Astrocyte (in vitro differentiated cells and primary cell): ENCODE measurements at places on chromosomes 2 and 18. TPM values are rescaled to one million over a fixed set of nuclear protein-coding genes. Genes with fewer than 3 reads are reported as not detected.

Gene CIB4
- not detected in 2 replicates for total RNA-seq

DNA sequence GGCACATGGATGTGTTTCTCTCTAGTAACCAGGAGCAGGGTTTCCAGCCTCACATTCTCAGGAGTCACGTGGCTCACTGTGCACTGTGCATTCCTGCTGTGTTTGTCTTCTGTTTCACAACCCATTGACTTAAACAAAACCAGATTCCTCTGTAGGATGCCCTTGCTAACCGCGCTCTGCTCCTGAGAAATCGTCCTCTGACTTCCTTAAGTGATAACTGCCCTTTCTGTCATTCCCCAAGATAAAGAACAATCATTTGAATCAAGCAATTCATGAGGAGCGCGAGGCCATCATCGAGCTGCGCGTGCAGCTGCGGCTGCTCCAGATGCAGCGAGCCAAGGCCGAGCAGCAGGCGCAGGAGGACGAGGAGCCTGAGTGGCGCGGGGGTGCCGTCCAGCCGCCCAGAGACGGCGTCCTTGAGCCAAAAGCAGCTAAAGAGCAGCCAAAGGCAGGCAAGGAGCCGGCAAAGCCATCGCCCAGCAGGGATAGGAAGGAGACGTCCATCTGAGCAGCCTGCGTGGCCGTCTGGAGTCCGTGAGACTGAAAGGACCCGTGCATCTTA is 60.2 kb downstream of the RALBP1 start:
- H3K4me3 ChIP-seq: peak overlapping the region; percentile 0
- H3K27me3 ChIP-seq: no peaks in the 10 kb centered on the region
- peak overlapping the region; percentile 23 for H3K27ac ChIP-seq

DNA sequence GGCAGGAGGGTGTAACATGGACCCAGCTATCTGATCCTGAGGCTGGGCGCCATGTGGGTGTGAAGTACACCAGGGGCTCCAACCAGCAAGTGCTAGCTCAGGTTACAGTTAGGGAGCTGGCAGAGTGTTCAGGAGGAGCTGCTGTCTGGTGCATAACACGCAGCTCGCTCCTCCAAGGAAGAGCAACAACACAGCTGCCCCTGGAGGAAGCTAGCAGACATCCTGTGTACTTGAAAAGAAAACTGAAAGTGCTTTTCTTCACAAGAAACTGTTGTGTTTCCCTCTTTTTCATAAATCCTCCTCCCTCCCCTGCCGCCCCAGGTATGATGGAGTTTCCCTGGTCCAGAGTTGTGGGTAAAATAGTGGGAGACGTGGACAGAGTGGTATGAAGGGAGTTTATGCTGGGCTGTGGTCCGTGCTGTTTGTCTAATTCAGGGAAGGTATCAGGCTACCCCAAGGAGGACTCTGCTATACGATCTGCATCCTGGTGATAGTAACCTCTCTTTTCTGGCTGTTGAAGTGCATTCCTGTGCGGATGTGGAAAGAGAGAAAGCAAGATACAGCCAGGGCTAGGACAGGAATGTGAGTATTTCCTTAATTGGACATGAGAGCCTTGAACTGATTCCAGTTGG is 6.1 kb upstream of the LBH start:
- H3K4me1 ChIP-seq: peaks cover 23% of the 10 kb centered on the region
- no peaks in the 10 kb centered on the region for H3K36me3 ChIP-seq
- peak overlapping the region; percentile 48 for H3K4me3 ChIP-seq
- peak overlapping the region; percentile 75 for H3K27ac ChIP-seq
- peak; percentile 86 for DNase-seq

DNA sequence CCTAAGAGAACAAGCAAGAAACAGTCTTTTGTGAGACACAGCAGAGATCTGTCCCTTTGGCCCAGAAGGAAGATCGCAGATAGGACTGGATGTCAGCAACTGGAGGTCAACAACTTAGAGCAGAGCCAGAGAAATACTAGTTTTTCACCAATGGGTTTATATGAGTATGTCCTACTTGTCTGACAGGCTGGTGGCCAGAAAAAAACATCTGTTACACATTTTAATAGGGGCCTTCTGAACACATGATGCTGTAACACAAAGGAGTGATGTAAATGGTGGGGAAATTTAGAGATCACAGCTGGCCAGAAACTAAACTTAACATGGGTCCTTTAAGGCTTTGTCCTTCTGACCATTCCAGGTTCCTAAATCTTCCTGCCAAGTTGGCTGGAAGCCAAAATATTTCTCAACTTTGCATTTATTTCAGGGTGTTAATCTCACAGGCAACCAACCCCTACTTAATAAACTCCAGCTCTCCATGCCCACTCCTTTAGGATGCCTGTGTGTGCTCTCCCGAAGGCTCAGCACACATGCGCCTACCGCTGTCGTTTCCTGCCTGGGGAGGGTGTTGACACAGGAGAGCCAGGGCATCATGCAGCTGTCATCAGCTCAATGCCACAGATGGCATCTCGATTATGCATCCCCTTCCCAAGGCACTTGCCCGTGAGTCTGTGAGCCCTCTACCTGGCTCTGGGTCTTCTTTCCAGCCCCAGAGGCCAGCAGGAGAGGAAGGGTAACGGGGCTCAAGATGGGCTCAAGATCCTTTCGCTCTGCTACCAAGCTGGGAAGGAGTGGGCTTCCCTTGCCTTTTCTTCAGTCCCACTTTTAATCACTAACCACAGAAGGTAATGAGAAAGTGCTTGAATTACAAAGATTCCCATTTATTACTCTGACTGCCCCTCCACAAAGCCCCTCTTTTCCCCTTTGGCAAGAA is 252.5 kb downstream of the ETAA1 start:
- peaks cover 15% of the 10 kb centered on the region for H3K4me1 ChIP-seq
- H3K36me3 ChIP-seq: no peaks in the 10 kb centered on the region
- H3K27me3 ChIP-seq: no peaks in the 10 kb centered on the region
- H3K4me3 ChIP-seq: no peak overlapping the region

DNA sequence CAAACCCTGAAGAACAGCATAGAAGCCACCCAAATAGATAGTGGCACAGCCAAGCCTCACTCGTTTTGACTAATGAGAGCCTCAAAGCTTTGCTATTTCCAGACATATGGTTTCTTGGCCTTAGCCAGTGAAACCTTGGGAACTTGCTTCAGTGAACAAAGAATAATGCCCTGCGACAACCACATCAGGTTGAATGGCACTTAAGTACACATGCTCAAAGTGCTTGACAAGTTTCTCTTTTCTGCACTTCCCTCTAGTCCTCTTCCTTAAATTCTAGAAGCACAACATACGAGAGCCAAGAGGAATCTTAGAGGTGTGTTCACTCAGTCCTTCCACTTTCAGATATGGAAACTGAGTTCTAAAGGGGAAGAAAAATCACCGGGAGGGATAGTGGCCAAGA is 258.3 kb downstream of the HAUS1 start:
- H3K27ac ChIP-seq: no peak overlapping the region
- no peaks in the 10 kb centered on the region for H3K36me3 ChIP-seq
- no peak overlapping the region for H3K4me3 ChIP-seq
- DNase-seq: no peak
- no peaks in the 10 kb centered on the region for H3K4me1 ChIP-seq
- H3K27me3 ChIP-seq: no peaks in the 10 kb centered on the region

Gene HOXD3
- total RNA-seq: not detected in 2 replicates

- H3K36me3 ChIP-seq: no peaks in the 10 kb centered on the region
- peaks cover 10% of the 10 kb centered on the region for H3K27me3 ChIP-seq
- no peaks in the 10 kb centered on the region for H3K4me1 ChIP-seq
- no peak for DNase-seq
- no peak overlapping the region for H3K27ac ChIP-seq
These were observed 89.3 kb upstream of the SLC66A3 start for GRCh38 chr2:11065833-11066485.

Gene ANKRD30B
- total RNA-seq: not detected in 2 replicates

DNA sequence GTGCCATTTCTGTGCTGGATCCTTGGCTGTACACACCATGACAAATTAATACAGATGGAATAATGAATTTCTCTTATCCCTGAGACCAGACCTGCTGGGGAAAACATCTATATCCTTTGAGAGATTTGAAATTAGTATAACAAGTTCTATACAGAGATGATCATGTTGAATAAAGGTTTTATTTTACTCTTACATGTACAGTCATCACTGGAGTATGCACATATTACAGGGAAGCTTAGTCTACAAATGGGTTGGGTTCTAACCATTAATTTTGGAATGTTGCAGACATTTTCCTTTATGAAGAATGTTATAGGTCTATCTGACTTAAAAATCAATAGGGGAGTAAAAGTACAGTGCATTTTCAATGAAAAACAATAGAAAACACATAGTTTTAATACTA is 29.9 kb upstream of the MMADHC start:
- H3K36me3 ChIP-seq: no peaks in the 10 kb centered on the region
- H3K4me1 ChIP-seq: peaks cover 8% of the 10 kb centered on the region
- H3K27me3 ChIP-seq: no peaks in the 10 kb centered on the region
- H3K27ac ChIP-seq: no peak overlapping the region

Gene PAX3
- not detected in 2 replicates for total RNA-seq

Gene TANK
- 55.7 and 61.2 TPM in 2 replicates for total RNA-seq

GRCh38 chr2:2747797-2748301 is 416.8 kb upstream of the MYT1L start:
- H3K4me1 ChIP-seq: no peaks in the 10 kb centered on the region
- H3K27me3 ChIP-seq: no peaks in the 10 kb centered on the region

DNA sequence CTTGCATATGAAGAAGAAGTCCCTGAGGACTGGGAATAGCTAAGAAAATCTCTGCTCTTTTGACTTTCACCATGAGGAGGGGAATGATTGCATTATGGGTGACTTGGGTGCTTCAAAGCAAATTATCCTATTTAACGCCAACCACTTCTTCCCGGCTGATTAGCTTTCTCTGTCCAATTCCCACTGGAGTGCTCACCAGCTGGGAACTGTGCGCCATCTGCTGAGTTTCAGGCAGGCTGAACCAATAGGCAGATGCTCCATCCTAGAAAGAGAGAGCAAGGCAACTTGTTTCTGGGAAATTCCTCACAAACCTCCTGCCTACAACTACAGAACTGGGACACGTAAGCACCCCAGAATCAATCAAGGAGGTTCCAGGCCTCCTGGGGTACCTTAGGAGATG is 49.4 kb downstream of the POLE4 start:
- no peak overlapping the region for H3K4me3 ChIP-seq
- no peak for DNase-seq
- H3K27ac ChIP-seq: no peak overlapping the region
- H3K4me1 ChIP-seq: no peaks in the 10 kb centered on the region
